ENCODE measurements at places on chromosomes 5 and 9.

- no peak for DNase-seq
These were observed 316.4 kb downstream of the ARHGAP26 start for GRCh38 chr5:143086546-143086907.

GRCh38 chr5:124132843-124133242 is 613.6 kb downstream of the ZNF608 start:
- DNase-seq = no peak

GRCh38 chr9:113650207-113651131 is 186.9 kb downstream of the RGS3 start:
- DNase-seq = no peak

DNA sequence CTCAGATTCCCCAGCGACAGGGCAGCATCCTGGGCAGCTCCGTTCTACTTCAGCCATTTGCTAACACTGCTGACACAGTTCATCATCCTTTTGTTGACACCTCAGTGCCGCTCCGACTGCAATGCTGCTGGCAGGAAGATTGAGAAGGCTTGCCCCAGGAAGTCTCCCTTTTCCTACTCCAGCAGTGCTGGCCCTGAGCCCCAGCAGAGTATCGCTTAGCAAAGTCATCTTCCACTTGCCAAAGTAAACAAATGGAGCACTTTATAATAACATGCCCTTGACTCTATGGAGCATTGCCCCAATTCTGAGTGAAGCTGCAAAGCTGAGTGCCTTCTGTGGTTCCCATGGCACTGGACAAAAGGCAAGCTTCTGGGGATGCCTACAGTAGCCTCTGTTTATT is 32.2 kb downstream of the PRLR start:
- no peak for DNase-seq

- no peak for DNase-seq
These were observed 34.2 kb downstream of the NDUFS6 start for GRCh38 chr5:1835431-1835830.

Data from stimulated activated CD4-positive, alpha-beta T cell treated with anti-CD3 and anti-CD28 coated beads, Interleukin-1b, Interleukin-23, amount 100 ng/mL, for 1 hour (primary cell).